ENCODE measurements at places on chromosomes 5 and 9. TPM values are rescaled to one million over a fixed set of nuclear protein-coding genes. Genes with fewer than 3 reads are reported as not detected.

DNA sequence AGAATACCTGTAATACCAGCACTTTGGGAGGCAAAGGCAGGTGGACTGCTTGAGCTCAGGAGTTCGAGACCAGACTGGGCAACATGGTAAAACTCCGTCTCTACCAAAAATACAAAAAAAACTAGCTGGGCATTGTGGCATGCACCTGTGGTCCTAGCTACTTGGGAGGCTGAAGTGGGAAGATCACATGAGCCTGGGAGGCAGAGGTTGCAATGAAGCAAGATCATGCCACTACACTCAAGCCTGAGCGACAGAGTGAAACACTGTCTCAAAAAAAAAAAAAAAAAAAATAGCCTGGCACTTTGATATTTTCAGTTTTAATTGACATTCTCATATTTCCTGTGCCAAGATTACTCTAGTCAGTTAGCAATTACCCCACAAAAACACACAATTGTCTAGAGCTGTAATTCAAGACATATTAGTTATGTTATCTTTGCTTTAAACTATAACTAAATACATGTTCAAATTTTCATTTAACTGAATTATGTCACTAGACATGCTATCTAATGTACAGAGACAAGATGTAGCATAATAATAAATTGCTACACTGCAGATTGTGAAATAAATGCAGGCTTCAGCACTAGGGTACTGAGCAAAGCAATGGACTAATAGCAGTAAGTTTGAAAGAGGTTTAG is 378.2 kb upstream of the GRAMD2B start:
- no peak for DNase-seq
- peak overlapping the region; percentile 83 for H3K27ac ChIP-seq
- no peaks in the 10 kb centered on the region for H3K36me3 ChIP-seq
- no peaks in the 10 kb centered on the region for H3K27me3 ChIP-seq
- H3K4me3 ChIP-seq = no peak overlapping the region

GRCh38 chr9:5509573-5509972 is 758 bp upstream of the PDCD1LG2 start:
- no peaks in the 10 kb centered on the region for H3K36me3 ChIP-seq
- DNase-seq = no peak
- peaks cover 24% of the 10 kb centered on the region for H3K4me1 ChIP-seq
- H3K4me3 ChIP-seq = no peak overlapping the region

DNA sequence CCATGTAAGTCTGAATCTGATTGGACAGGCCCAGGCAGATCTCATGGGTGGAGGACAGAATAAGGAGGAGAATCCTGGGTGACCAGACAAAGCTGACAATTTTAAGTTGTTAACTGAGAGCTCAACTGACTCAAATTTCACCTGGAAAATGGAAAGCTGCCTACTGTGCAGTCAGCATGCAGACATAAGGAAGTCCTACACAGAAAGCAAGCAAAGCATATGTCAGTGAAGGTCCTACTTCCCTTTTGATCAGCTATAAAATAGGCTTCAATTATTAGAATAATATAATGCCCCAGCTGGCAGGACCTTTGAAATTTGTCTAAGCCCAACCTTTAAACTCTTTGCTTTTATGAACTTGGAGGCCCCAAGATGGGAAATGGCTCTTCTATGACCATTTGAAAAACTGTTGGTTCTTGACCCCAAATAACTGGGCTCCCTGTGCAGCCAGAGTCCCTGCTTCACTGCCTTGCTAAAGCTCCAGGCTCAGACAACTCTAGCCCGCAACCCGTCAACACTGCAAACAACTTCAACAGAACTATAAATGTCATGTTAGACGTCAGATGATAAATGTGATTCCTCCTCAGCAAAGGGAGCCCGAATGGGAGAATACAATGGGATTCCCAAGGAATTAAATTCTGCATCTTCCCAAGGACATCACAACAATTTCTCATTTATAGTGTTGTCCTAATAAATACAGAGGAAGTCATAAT is 118.9 kb upstream of the ADRA1B start:
- H3K27me3 ChIP-seq = 0 out of 2 replicates have a peak, but pooled peaks cover 4% of the 10 kb centered on the region
- no peak overlapping the region for H3K4me3 ChIP-seq
- H3K4me1 ChIP-seq = no peaks in the 10 kb centered on the region

- no peak for DNase-seq
- no peaks in the 10 kb centered on the region for H3K27me3 ChIP-seq
- no peak overlapping the region for H3K27ac ChIP-seq
Observed at GRCh38 chr9:136508729-136509500, 26.1 kb upstream of the SEC16A start.

DNA sequence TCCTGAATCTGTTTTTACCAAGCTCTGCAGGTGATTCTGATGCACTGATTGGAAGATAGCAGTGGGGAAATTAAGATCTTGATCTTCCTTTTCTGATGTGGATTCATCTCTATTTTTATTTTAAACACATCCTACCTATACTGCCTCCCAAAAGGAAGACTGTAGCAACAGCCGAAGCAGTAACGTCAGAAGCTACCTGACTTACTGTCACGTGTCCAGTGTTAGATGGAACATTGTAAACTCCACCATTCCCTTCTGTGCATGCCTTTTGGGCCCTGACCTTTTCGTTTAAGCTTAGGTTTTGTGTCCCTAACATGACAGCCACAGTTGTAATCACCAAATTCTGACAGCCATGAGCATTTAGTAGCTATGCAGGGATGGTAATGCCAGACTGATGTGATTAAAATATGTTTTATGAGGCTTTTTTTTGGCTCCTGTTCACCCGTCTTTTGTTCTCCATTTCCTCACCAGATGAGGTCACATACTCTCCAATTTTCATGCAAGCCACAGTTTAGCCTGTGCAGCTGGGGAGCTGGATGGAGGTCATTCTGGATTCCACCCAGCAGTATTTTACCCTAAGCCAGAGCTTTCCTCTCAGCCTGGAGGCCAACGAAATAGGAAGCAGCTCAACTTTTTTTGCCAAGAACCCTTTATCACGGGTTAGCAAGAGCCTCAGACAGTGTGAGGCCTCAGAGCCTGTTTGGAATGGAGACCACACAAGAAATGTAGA is 15.6 kb upstream of the FOXD1 start:
- 0 out of 2 replicates have a peak overlapping the region, but pooled peaks have one; percentile 5 for H3K27ac ChIP-seq
- H3K27me3 ChIP-seq = no peaks in the 10 kb centered on the region
- peak; percentile 42 for DNase-seq
- H3K4me1 ChIP-seq = peaks cover 8% of the 10 kb centered on the region
- H3K4me3 ChIP-seq = no peak overlapping the region

DNA sequence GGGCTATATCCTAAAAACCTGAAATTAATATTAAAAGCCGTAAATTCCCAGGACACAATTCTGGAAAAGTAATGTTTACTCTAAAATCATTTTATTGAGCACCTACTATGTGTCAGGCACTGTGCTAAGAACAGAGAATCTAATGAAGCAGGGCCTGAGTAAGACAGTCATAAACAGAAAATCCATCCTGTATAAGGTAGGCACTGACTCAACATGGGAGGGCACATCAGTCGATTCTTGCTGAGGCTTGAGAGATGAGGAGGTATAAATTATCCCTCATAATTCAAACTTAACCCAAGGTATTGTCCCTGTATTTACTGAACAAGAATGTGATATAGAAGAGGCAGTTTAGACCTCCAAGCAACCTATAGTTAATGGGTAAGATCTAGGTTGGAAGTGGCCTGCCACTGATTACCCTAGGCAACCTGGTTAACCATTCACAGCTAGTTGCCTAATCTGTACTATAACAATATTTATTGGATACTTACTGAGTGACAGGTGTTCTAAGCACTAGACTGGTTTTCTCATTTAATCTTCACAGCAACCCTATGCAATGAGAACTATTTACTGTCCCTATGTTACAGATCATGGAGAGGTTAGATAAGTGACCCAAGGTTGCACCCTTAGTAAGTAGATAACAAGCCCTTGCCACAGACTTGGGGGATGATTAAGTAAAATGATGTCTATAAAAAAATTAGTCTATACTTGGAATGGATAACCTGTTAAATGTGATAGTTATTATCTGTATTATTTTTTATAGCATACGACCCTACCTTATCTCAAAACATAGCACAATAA is 317.7 kb downstream of the PDE4D start:
- no peaks in the 10 kb centered on the region for H3K36me3 ChIP-seq
- H3K4me1 ChIP-seq = peaks cover 33% of the 10 kb centered on the region
- no peak for DNase-seq

DNA sequence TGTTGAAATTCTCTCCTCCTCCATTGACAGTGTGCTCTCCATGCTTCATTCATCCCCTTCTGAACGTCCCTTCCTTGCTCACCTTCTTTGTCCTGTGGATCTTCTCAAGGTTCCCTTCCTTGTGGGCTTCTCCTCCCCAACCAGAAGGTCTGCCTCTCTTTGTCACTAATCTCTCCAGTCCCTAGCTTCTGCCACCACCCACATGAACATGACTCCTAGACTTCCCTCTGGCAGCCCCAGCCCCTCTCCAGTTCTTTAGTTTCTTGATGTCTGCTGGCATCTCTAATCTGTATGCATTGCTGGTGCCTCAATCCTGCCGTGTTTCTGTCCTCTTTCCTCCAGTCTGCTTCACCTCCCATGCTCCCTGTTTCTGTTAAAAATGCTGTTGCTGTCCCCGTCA is 79.3 kb downstream of the ARHGAP26 start:
- no peaks in the 10 kb centered on the region for H3K27me3 ChIP-seq
- DNase-seq = no peak
- no peak overlapping the region for H3K4me3 ChIP-seq
- H3K36me3 ChIP-seq = no peaks in the 10 kb centered on the region
- peaks cover 29% of the 10 kb centered on the region for H3K4me1 ChIP-seq

DNA sequence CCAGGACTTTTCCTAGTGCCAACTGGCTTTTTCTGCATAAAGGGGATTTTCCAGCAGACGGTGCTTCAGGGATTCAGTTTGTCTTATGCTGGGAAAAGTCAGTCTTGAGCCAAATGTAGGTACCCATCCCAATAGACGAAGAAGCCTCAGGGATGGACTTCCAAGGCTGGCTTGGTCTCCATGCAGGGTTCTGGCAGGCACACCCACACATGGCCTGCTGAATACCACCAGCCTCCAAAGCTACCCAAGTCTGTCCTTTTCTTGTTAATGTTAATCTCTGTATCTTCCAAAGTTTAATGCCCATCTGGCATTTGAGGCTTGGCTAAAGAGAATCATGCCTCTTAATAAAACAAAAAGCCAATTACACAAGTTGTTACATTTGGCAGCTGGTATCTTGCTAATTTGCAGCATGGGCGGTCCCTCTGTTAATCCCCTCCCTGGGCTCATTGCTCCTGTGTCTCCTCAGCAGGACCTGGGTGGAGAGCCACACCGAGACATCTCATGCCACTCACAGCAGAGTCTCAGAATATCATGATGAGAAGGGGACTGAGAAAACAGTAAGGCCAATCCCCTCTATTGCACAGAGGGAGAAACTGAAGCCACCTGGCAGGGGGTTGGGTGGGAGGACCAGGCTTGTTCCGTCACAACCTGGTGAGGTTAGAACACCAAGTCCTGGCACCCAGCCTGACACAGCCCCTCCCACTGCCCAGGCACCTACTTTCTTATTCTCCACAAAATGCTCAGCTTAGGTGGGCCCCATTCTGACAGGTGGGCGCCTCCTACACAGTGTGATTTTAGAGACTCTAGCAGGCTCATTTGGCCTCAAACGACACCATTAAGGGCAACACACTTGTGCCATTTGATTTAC is 243.2 kb downstream of the FSTL4 start:
- no peak overlapping the region for H3K27ac ChIP-seq
- H3K36me3 ChIP-seq = no peaks in the 10 kb centered on the region
- H3K4me1 ChIP-seq = peaks cover 13% of the 10 kb centered on the region
- H3K27me3 ChIP-seq = no peaks in the 10 kb centered on the region
- DNase-seq = no peak

DNA sequence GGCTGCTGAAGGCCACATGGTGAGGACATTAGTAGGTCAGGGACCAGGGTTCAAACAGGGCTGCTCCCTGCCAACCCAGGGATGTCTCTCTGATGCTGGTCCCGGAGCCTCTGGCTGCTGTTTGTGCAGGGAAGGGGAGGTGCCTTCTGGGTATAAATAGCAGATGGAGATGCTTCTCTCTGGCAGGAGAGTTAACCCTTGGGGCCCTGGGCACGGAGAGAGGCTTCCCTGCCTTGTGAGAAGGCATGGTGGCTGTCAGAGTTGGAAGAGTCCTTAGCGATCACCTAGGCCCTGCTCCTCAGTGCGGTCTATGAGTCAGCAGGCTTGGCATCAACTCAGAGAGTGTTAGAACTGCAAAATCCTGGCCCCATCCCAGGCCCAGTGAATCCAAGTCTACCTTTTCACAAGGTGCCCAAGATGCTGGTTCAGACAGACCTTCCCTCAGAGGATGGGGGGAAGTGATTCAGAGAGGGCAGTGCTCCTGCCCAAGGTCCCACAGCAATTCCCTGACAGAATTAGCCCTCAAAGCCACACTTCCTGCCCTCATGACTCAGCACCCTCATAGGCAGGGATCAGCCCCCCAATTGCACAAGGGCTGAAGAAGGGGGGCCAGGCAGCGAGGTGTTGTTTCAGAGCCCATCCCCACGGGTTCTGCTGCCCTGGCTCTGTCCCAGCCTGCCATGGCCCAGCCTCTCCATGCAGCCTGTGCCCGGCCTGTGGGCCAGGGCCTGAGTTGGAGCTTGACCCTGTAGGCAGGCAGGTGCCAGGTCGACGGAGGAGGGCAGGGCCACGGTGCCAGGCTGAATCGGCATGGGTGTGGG is 25.6 kb downstream of the CAMK2A start:
- no peak overlapping the region for H3K27ac ChIP-seq
- peaks cover 10% of the 10 kb centered on the region for H3K4me1 ChIP-seq
- H3K36me3 ChIP-seq = no peaks in the 10 kb centered on the region
- no peak overlapping the region for H3K4me3 ChIP-seq
- no peak for DNase-seq

DNA sequence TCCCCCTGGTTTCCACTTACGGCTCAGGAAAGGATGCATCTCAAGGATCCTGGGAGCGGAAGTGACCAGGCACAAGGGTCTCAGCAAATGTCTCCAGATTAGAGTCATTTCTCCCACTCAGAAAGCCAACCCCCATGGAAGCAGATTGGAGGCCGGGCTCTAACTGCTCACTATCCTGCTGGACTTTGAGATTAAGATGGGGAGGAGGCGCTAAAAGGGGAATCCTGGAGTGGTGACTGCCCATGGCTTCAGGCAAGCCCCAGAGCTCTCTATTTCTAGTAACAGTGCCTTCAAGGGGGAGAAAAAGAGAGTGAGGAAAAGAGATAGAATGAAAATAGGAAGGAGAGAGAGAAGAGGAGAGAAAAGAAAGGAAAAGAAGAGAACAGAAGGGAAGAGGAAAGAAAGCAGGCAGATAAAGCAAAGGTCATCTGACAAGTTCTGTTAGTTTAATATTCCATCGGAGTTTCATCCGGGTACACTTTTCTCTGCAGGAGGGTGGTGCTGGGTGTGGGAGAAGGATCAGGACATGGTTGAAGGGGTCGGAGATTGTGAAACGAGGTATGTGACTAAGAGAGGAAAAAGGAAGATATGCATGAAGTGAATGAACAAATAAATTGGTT is at the start of gene AGXT2:
TSS of gene AGXT2 (minus strand) at position 165 of the 620 bp plus-strand sequence. CDS start at position 108, 57 bp downstream.
- no peak within 1 kb of the TSS for H3K27ac ChIP-seq
- no peaks in the 10 kb centered on the region for H3K4me1 ChIP-seq

- H3K27me3 ChIP-seq = no peaks in the 10 kb centered on the region
- H3K27ac ChIP-seq = no peak overlapping the region
- no peaks in the 10 kb centered on the region for H3K4me1 ChIP-seq
- H3K4me3 ChIP-seq = no peak overlapping the region
- peaks cover 11% of the 10 kb centered on the region for H3K36me3 ChIP-seq
Observed at GRCh38 chr5:138549414-138549813, 6.4 kb upstream of the ETF1 start.

The NOXA1 gene
- total RNA-seq = not detected

The OR13F1 gene
- total RNA-seq = not detected

The NIPSNAP3A gene
- 25.3 TPM for total RNA-seq

The OSMR gene
- 0.03 TPM for total RNA-seq
